ENCODE measurements at places on chromosomes 3 and 15.

- DNase-seq, result no peak
Observed at GRCh38 chr3:65854606-65855304, 184.0 kb downstream of the MAGI1 start.

GRCh38 chr3:176663837-176664831 is 533.1 kb downstream of the TBL1XR1 start:
- DNase-seq, result peak; percentile 63

DNA sequence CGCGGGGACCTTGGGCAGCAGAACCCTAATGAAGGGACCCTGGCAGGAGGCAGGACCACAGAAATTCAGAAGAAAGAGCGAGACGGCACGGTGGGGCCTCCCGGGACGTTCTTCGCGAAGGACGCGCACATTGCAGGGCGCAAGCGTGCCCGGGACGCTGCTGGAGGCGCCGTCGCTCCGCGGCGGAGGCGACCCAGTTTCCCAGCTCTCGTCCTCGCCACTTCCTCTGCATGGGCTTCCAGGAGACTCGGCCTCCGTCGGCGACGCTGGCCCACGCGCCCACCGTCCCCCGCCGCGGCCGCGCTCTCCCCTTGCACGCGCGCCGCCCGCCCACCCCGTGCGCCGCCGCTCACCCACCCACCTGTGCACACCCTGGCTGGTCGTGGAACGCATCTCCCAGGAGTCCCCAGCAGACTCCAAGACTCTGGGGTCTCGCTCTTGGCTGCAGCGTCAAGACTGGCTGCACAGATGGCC is 31.8 kb upstream of the SMAD3 start:
- no peak for DNase-seq

- no peak for DNase-seq
Observed at GRCh38 chr3:171156401-171157010, 130.0 kb upstream of the SLC2A2 start.

DNA sequence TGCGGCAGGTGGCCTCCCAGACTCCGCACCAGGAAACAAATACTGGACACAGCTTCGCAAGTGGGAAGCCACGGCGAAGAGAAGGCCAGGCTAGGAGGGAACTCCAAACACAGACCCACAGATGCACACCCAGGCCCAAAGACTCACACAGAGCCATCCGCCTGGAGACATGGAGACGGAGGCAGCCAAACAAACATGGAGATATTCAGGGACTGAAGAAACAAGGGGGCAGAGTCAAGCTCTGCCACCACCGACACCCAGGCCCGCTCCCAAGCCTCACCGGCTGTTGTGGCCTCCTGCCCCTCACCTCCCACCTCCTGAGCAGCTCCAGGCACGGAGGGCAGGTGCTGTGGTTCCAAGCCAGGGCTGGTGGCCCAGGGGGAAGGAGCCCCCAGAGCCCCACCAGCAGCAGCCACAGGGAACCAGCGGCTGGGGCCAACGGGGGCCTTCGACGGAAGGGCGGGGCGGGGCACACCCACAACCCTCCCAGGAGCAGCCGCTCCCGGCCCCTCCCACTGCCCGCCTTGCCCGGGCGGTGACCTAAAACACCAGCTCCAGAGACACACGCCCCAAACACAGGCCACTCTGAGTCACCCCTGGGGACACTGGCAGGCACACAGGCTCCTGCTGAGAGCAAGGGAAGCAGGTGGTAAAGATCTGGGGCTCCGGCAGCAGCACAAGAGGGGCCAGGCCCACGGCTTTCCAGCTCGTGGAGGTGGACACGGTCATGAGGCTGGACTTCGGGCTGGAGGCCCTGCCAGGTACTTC is 31.9 kb downstream of the TNK2 start:
- DNase-seq, result no peak

- DNase-seq, result no peak
Observed at GRCh38 chr15:88644741-88645140, 5.9 kb downstream of the ISG20 start.

GRCh38 chr3:187183210-187183862 is 13.9 kb upstream of the RTP1 start:
- DNase-seq, result peak; percentile 93

DNA sequence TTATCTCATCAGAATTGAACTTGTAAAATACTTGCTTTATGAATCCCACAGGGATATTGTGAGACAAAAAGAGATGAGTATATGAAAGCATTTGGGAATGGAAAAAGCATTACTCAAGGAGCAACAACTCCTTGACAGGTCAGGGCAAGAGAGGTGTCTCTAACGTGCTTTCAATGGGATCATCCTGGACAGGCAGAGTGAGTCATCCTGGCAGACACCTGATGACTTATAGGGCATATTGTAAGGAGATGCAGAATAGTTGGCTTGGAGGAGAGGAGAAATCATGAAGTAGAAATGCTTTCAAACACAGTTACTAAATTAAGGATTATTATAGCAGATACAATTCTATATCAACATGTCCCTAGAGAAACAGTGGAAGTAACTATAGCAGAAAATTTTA is 71.9 kb upstream of the THSD4 start:
- no peak for DNase-seq

DNA sequence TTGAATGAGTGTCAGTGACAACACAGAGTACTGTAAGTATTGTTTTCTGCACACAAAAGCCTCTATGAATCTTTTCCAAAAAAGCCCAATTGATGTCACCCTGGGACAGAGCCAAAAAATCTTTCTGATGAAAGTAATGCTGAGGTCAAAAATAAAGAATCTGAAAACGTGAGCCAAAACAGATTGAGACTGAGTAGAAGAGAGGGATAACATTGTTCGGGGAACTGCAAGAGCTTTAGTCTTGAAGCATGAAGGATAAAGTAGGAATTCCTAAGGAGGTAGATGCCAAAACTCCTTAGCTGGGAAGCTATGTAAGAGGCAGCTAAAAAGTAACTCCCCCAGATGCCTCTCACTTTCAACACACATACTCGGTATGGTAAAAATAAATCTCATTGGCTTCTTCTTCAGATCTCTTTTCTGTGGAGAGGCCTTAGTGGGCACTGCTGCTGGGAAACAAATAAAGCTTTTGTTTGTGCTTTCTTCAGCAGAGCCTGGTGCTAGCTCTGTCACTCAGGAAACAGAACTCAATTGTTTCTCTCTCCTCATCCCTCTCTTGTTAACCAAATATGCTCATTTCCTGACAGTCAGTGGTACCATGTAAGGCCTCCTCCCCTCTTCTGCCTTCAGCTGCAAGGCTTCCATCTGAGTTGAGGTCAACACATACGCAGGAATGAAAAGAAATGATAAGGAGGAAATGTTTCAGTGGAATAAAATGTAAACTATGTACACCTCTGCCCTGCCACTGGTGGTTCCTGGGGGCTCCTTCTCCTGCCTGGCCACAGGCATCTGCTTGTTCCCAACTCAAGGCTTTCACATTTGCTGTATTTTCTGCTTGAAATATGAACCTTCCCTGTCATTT is 58.1 kb downstream of the CD200 start:
- DNase-seq, result peak; percentile 8

GRCh38 chr3:7436542-7436941 is 575.6 kb downstream of the GRM7 start:
- DNase-seq, result no peak

- DNase-seq, result no peak
Observed at GRCh38 chr3:23682646-23683045, 123.1 kb upstream of the UBE2E1 start.

GRCh38 chr3:181431748-181432147 is 280.0 kb upstream of the SOX2 start:
- DNase-seq, result no peak

DNA sequence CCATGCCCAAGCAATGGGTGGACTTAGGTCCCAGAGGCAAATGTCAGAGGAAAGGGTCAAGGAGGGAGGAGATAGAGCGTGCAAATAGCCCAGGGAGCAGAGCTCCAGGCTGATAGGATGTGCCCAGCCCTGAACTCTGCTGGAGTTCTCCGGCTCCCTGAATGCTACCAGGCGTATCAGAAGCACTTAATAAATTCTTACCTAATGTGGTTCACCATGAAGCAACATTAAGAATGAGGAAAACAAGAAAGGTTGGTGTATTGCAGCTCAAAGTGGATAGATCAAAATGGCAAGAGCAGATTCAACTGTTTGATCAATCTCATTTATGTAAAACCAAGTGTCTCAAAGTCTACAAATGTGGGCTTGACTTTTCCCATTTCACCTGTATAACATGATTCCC is 38.3 kb downstream of the PXYLP1 start:
- DNase-seq, result no peak

DNA sequence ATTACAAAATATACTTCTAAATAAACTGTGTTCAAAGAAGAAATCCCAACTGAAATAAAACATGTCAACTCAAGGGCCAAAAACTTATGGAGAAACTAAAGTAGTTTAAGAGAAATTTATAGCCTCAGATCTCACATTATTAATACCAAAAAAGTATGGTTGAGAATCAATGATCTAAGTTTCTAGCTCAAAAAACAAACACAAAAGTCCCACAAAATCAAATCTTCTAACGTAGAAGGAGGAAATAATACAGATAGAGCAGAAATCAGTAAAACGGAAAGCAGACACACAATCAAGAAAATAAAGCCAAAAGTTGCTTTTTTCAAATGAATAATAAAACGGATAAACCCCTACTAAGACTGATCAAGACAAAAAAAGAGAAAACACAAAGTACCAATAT is 2.9 kb downstream of the SUSD5 start:
- DNase-seq, result no peak

DNA sequence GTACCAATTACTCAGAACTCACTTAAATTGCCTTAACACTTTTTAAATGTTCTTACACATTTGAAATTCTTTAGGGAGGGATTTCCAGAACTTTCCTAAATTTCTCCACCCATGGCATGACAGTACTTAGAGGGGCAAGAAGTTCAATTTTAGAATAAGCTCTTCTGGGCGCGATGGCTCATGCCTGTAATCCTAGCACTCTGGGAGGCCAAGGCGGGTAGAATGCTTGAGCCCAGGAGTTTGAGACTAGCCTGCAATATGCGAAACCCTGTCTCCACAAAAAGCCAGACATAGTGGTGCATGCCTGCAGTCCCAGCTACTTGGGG is 10.6 kb downstream of the FAM131A start:
- no peak for DNase-seq

GRCh38 chr15:62112616-62113593 is 46.1 kb downstream of the C2CD4A start:
- DNase-seq, result no peak

DNA sequence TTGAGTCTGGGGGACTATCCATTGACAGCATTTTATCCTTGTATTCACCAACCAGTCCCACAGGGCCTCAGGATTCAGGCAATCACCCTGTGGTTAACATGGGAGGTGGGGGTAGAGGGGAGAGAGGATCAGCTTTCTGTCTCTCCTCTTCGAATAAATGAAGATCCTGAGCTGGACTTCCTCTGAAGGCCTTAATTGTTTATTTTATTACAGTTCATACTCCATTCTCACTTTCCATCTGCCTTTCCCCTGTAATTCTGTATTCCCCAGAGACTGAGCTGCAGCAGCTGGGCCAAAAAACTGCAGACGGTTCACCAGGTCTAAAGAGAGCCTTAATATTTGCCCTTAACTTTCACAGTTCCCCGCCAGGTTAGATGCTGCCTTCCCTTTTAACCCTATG is 11.9 kb downstream of the TAGLN3 start:
- DNase-seq, result no peak

DNA sequence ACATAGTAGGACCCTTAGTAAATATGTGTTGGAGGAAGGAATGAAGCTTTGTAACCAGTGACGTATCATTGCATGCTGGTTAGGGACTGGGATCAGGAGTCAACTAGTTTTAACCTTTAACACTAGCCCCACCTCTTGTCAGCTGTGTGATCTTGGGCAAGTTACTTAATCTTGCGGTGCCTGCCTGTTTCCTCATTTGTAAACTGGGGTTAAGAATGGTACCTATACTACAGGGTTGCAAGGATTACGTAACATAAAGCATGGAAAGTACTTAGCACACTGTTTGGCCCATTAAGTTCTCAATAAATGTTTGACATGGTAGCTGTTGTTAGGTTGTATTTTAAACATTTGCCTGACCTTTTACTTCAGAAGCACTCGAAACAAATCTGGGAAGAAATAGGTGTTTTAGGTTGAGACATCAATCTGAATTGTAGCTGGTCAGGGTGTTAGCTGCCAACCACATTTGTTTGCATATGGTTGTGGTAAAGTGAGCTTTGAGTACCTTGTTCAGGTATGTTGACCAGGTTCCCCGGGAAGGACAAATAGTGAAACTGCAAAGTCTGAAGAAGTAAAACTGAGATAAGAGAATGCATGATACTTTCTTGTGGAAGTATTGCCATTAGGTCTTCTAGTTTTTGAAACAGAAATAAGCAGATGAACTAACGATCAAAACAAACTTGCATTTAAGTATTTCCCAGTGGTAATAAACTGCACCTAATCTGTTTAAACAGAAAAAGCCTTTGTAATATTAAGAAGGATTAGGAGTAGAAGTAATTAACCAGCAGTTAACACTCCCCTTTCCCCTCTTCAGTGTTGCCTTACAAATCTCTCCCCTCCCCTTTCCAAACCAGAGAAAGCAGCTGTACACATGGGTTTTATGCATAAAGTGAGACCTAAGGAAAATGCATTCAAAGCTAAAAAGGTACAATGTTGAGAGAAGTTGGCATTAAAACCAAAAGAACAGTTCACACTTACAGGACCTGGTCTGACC is 25.8 kb upstream of the SCAANT1 start:
- no peak for DNase-seq

Measured in HAP-1 (cell line).